ENCODE measurements at places on chromosomes 7 and 10. TPM values are rescaled to one million over a fixed set of nuclear protein-coding genes. Genes with fewer than 3 reads are reported as not detected.

DNA sequence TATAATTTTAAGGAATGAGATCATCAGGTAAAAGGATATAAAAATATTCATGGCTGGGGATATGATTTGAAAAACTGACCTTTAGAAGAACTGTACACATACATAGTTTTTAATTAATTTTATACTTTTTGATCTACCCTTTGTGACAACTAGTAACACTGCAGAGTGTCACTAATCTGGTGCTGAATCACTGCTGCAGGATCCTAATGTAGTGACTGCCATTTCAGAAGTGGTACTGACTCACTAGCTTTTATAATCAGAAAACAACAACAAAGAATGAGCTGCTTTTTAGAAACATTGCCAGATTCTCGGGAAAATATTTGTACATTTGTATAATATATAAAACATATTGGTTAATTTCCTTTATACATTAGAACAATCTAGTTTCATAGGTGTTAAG, 110.4 kb downstream of the HIPK2 start:
- H3K27me3 ChIP-seq: no peaks in the 10 kb centered on the region

DNA sequence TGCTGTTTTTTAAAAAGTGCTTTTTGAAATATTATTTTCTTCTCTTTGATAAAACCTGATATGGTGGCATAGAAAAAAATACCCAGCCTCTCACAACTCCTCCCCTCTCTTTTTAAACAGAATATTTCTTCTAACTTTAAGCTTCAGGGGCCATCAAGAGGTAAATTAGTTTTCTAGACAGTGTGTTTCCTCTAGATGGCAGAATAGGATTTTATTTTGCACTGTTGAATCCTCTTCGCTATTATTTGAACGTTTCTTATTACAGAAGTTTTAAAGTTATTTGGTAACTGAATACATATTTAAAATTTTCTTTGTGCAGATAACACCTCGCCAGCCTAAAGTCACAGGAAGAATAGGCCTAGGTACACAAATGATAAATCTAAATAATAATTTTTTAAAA, 30.3 kb downstream of the ARL5B start:
- H3K4me3 ChIP-seq: no peak overlapping the region
- H3K36me3 ChIP-seq: no peaks in the 10 kb centered on the region
- DNase-seq: no peak
- H3K27ac ChIP-seq: no peak overlapping the region
- H3K4me1 ChIP-seq: no peaks in the 10 kb centered on the region
- H3K27me3 ChIP-seq: no peaks in the 10 kb centered on the region

DNA sequence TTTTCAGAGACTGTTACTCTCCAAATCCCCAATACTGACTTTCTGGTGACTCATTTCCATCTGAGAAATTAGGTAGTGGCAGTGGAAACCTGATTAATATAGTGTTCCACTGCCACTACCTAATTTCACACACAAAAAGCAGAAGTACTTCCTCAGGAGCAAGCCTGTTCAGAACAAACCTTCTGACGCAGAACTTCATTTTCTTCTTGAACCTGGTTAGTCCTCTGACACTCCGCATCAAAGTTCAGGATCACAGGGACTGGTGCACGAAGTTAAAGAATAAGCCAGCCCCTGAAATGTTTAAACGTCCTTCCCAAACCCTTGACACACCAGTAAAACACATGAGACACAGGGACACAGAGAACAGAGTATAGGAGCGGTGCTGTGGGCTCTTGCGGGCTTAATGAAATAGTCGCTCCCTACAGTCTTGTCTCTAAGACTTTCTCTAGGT, 4.4 kb downstream of the WDR91 start:
- no peak for DNase-seq
- no peaks in the 10 kb centered on the region for H3K36me3 ChIP-seq
- H3K4me1 ChIP-seq: peaks cover 65% of the 10 kb centered on the region
- H3K27ac ChIP-seq: peak overlapping the region; percentile 58

DNA sequence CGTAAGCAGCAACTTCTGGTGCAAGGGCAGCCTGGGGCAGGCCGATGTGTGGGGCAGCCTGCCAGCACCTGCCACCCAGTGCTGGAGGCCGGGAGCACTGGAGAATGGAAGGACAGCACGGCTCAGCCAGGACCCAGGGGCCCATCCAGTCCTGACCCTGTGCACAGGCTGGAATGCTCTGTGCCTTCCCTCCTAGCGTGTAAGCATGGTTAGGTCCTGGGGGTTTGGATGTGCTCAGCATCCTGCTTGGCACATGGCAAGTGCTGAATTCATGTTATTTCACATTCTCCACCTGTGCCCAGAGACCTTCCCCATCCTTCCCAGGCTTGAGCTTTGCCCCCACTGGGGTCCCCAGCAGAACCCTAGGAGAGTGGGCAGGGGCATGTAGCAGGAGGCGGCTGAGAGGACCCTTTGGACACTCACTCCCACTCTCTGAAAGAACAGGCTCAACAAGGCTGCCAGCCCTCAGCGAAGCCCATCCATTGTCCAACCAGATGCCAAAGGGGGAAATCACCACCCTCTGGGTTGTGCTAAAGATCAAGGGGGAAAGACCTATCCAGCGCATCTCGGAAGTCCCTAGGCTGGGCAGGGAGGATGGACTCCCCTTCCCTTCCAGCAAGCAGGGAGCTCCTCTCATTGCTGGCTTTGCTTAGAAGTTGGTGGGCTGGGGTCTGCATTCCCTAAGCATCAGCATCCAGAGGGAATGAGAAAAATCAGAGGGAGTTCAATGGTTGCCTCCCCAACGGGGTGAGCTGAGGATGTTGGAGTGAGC, 29.7 kb downstream of the ANXA8 start:
- no peak overlapping the region for H3K27ac ChIP-seq
- DNase-seq: no peak
- H3K4me1 ChIP-seq: no peaks in the 10 kb centered on the region
- no peaks in the 10 kb centered on the region for H3K27me3 ChIP-seq
- no peak overlapping the region for H3K4me3 ChIP-seq

DNA sequence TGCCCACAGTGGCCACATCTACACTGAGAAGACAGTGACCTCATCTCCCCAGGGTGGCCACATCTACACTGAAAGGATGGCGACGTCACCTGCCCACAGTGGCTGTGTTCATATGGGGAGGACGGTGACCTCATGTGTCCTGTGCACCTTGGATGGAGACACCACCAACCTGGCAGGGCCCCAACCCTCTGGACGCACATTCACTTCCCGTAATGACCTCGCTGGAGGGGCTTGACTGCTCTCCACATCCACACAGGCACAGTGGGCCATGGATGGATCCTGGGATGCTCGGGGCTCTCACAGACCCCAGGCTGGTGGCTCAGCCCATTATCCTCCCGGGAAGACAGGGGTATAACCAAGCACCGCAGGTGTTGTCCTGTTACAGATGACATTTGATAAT, 69.7 kb upstream of the BTBD16 start:
- H3K36me3 ChIP-seq: no peaks in the 10 kb centered on the region
- H3K27me3 ChIP-seq: no peaks in the 10 kb centered on the region
- no peak for DNase-seq
- no peak overlapping the region for H3K4me3 ChIP-seq

DNA sequence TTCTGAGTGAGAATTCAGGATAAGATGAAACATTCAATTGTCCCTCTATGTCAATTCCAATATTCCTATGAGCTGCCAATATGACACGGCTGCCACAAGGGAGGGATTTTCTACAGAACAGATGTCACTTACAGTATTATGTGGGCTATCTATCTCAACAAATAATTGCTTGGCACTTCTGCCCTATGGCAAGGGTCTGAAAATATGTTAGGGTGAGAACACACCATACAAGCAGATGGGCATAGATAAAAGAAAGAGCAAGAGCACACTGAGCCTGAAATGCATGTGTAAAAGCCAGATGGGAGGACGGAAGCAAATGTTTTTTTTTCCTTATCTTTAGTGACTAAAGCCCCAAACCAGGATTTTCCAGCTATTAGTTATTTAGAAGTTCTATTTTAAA, 70.1 kb upstream of the TFEC start:
- no peaks in the 10 kb centered on the region for H3K36me3 ChIP-seq
- no peak overlapping the region for H3K4me3 ChIP-seq
- H3K4me1 ChIP-seq: no peaks in the 10 kb centered on the region
- no peak for DNase-seq

DNA sequence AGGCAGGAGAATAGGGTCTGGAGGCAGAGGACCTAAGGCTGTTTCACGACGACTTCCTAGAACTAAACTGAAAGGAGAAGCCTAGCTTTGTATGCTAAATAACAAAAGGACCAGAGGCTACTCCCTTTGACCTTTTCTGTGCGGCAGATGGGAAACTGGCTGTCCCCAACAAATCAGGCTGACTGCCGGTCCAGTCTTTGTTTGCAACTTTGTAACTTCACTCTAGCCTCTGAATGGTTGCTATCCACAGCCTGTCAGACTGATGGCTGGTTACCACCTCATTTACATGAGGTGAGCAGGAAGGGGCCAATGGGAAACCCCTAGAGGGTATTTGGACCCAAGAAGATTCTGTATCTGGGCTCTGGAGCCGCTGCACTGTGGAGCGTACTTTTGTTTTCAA, 132.6 kb upstream of the SHH start:
- H3K4me3 ChIP-seq: no peak overlapping the region
- no peak overlapping the region for H3K27ac ChIP-seq
- H3K4me1 ChIP-seq: no peaks in the 10 kb centered on the region
- H3K27me3 ChIP-seq: no peaks in the 10 kb centered on the region

DNA sequence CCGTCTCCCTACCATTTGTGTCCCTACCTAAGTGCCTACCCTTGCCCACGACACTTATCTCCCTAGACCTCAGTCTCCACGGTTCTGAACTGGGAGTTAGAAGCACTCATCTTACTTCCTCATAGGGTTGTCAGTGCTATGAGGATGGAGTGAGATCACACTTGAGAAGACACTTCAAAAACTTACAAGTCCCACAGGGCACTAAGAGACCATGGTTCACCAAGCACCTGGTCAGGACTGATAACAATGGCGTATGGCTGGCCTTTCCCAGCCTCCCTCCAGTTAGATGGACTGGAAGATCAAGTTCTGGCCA, 43.2 kb downstream of the KCNMA1 start:
- H3K36me3 ChIP-seq: no peaks in the 10 kb centered on the region
- H3K4me3 ChIP-seq: no peak overlapping the region
- H3K4me1 ChIP-seq: peaks cover 7% of the 10 kb centered on the region
- H3K27me3 ChIP-seq: no peaks in the 10 kb centered on the region

DNA sequence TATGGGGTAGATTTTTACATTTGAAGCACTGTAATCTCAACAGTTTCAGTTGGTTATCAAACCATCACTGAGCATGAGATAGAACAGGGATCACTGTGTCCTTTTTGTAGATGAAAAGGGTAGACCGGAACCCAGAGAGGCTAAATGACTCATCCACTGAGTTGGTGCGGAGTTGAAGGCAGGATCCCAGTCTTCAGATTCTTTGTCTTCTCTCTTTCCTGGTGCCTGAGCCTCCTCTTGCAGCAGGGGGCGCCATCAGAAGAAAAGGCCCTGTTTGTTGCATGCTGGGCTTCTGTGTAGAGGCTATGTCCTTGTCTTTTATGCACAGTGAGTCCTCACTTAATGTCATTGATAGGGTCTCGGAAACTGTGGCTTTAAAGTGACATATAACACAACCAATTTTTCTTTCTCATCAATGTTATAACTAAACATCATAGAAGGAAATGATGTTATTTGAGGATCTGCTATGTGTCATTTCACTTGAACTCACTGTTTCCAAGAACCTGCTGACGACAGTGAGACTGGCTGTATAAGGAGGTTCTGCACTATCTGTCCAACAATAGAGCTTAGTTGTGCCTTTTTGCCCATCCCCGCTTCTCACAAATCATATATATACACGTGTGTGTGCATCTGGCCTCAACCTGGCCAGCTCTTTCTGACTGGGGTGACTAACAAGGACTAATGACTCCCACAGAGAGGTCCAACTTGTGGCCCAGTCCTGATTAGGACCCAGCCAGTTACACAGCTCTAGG, 14.3 kb downstream of the ZNF282 start:
- no peak overlapping the region for H3K27ac ChIP-seq
- H3K4me3 ChIP-seq: no peak overlapping the region
- H3K36me3 ChIP-seq: peaks cover 79% of the 10 kb centered on the region
- H3K27me3 ChIP-seq: no peaks in the 10 kb centered on the region

- H3K27ac ChIP-seq: peak overlapping the region; percentile 64
- H3K4me1 ChIP-seq: peaks cover 32% of the 10 kb centered on the region
- peak; percentile 65 for DNase-seq
Measured at GRCh38 chr7:47153576-47153975, 428.3 kb downstream of the TNS3 start.

DNA sequence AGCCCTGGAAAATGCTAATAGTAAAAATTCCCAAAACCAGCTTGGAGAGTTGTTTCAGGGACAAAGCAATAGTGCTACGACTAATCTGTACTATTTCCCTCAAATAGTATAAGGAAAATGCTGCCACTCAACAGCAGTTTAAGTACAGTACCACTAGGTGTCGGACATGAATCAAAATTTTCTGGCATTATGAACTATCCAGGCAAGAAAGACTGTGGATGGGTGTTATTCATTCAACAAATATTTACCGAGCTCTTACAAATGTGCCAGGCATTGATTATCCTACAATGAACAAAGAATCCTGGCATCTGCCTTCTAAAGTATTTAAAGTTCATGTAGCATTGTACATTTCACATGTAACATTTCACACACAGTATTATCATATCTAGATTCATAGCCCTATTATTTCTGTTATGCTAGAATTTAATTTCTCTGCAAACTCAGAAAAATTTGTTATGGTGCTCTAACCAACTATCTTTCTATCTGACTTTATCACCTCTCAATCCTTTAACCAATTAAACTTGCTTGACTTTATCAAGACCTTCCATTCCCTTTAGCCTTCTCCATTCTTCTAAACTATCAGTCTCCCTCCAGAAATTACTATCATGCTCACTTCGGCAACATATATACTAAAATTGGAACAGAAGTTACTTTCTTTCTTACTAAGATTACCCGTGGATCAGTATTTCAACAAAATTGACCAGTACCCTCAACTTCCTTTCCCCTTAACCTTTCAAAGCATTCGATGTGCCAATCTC, 80.6 kb downstream of the ARHGAP21 start:
- DNase-seq: no peak
- H3K4me3 ChIP-seq: no peak overlapping the region
- H3K4me1 ChIP-seq: peaks cover 5% of the 10 kb centered on the region
- H3K36me3 ChIP-seq: no peaks in the 10 kb centered on the region

DNA sequence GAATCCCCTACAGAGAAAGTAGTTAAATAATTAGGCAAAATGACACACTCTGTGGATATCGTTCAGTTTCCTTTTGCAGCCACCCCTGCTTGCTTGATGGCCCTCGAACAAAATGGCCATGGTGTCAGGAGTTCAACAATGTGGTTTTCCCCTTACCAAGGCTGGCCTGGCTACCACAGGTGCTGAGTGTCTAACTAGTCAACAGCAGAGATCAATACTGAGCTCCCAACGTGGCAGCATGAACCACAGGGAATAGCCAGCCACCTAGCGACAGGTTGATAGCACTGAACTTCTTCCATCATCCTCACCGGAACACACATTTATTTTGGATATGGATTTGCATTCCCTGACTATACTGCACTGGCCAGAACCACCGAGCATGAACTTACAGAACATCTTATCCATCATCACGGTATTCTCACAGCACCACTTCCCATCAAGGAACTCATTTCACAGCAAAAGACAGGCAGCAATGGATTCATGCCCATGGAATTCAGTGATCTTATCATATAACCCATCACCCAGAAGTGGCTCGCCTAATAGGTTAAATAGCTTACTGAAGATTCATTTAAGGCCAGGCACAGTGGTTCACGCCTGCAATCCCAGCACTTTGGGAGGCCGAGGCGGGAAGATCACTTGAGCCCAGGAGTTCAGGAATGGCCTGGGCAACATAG, 6.3 kb downstream of the C10orf67 start:
- H3K4me3 ChIP-seq: no peak overlapping the region
- no peaks in the 10 kb centered on the region for H3K36me3 ChIP-seq
- DNase-seq: no peak
- no peaks in the 10 kb centered on the region for H3K27me3 ChIP-seq

The SEMA3D gene
- polyA plus RNA-seq: 0.19 TPM

The LIPN gene
- not detected for polyA plus RNA-seq

The GJD4 gene
- not detected for polyA plus RNA-seq

The SYT15 gene
- polyA plus RNA-seq: 3.7 TPM

The COG5 gene
- polyA plus RNA-seq: 6.6 TPM

The DHX32 gene
- 18.6 TPM for polyA plus RNA-seq

The CACNA2D1 gene
- 4.0 TPM for polyA plus RNA-seq

The AASS gene
- 10.5 TPM for polyA plus RNA-seq
